ENCODE measurements at places on chromosomes 11 and 22.

- no peak for DNase-seq
These were observed 784.2 kb upstream of the CCDC179 start for GRCh38 chr11:23644443-23644842.

- DNase-seq: peak; percentile 59
These were observed 161.0 kb upstream of the B3GAT1 start for GRCh38 chr11:134572741-134573675.

DNA sequence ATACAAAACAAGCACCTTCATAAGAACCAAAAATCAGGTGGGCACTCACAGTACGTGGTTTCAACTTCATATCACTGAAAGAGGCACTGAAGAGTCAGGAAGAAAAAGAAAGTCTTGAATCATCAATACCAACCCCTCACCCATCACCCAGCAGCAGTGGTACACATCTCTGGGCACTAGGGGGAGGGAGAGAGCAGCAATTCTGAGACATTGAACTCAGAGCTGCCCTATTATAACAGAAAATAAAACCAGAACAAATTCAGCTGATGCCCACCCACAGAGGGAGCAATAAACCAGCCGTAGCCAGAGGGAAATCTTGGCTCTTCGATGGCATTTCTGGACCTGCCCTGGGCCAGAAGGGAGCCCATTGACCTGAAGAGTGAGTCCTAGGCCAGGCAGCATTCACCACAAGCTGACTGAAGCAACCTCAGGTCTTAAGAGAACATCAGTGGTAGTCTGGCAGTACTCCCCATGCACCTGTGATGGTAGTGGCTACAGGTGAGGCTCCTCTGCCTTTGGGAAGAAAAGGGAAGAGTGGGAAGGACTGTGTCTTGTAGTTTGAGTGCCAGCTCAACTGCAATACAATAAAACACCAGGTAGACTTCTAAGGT lies 42.2 kb upstream of the FAM181B start:
- DNase-seq: no peak

DNA sequence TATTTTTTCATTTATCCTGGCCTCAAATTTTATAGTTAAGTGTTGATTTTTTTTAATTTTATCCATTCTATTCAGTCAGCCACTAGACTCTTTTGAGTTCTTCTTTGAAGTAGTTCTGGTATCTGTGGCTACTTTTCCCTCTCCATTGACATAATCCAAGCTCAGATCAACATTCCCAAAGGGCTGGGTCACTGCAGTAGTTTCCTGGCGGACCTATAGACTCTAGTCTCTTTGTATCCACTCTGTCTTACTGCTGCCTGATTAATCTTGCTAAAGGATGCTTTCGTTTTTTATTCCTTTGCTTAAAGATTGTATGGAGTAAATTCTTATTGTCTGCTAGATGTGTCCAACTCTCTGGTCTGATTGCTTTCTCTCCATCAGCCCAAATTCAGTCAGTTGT lies 87.6 kb downstream of the UVRAG start:
- DNase-seq: no peak

DNA sequence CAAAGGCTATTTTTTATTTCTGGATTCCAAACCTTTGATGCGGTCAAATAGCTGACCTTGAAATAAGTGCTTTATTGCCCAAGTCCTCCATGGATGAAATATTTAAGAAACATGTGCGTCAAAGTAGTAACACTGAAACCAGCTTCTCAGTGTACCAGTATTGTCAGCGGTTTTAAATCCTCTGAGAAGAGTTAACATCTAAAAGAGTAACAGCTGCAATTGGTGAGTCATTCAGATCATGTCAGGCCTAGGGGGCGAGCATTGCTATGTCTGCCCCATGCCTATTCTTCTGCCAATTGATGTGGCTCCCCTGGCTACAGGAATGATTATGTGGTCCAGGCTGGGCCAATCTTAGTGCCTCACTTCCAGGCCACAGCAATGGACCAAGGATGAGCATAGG lies 263.3 kb upstream of the SORL1-AS1 start:
- DNase-seq: no peak

GRCh38 chr22:23200898-23201297 lies 20.6 kb downstream of the BCR start:
- DNase-seq: no peak

DNA sequence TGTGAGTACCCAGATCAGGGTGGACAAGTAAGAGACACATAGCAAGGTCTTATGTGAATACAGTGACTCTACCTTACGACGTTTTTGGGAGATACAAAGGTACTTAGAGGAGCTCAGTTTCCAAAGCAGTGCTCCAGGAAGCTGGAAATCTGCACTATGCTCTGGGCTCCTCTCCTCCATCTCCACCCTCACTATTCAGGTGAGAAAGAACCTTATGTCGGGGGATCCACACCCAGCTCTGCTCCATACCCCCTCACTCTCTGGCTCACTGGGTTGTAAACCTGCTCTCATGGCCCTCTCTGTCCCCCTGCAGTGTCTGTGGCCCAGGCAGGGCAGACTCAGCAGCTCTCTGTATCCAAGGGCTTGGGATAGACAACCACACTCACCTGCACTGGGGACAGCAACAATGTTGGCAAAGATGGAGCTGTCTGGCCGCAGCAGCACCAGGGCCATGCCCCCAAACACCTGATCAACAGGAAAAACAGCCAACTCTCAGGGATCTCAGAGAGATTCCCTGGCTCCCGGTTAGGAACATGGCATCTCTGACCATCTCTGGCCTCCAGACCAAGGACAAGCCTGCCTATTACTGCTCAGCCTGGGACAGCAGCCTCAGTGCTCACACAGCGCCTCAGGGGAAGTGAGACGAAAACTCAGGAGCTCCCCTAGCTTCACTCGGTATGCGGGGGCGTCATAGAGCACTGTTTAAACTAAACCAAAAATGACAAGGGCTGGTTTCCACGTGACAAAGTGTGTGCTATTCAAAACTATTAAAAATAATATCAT lies 60.9 kb upstream of the TOP3B start:
- peak; percentile 65 for DNase-seq

Measured in mesenteric fat pad (tissue), 1 donor.